ENCODE measurements at places on chromosomes 5 and 9.

DNA sequence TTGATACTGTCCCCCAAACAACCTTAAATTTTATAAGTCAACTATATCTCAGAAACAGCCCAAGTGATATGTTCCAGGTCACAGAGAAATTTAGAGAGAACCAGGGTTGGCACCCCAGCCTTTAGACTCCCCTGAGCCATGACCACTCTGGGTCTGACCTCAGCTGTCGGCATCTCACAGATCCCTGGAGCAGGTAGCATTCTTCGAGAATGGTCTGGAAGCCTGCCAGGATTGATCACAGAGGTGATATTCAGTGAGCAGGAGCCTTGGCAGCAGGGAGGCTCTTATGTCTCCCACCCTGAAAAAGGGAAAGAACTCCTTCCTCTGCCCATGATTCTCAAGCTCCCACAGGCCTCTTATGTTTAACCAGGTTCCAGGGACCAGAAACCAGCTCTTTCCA is 58.2 kb downstream of the PLK2 start:
- no peak for DNase-seq

DNA sequence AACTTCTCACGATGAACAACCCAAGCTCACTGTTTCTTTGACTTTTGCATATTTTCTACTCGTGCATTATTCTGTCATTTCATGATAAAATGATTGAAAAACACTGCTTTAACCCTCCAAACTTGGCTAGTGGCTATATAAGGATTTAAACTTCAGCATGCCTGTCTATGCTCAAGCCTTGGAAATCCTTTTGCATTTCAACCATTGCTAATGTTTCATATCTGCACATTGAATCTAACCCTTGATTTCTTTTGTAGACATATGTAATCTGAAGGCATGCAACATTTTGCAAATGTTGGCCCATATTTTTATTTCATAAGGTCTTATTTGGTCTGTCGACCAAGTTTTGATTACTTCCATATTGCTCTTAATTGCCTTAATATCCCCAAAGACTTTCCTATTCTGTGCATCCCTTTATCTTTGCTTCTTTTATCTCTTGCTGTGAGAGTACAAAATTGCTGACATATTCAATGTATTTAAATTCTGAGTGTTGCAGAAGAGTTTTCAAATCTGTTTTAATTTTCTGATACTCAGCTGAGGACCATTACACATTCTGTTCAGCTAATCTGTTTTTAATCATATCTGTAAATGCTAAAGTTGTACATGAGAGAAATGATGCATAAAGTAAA is 403.7 kb upstream of the ZNF608 start:
- no peak for DNase-seq

DNA sequence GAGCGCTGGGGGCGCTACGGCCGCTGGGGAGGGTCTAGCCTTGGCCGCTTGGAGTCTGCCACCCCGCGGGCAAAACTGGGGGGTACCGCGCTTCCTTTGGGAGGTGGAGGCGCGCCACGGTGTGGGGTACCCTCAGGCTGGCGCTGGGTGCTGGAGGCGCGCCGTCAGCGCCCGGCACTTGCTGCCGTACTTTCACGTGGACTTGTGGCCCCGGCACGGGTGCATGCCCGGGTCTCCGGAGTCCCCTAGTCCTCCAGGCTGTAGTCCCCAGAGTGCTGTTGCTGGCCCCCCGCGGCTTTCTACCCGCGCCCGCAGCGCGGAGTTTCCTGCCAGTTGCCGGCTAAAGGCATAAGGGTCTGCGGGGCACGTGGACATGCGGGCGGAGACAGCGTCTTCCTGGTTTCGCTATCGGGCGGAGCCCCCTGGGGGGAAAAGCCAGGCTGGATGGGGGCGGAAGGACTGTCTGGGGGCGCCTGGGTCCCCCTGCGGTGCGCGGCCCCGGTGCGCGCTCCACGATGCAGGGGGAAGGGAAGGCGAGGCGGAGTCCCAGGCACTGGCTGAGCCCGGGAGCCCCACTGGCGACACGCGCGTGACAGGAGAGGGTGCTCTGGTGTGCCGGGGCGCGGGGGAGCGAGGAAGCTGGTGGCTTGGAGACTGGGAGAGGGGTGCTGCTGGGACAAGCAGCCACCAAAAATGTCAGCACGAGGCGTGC is 666 bp downstream of the PPARGC1B start:
- DNase-seq, result peak; percentile 39

- no peak for DNase-seq
Measured at GRCh38 chr9:93336720-93337119, 114.8 kb upstream of the FAM120A start.

GRCh38 chr5:106306313-106307028 is 1364.3 kb downstream of the EFNA5 start:
- no peak for DNase-seq

DNA sequence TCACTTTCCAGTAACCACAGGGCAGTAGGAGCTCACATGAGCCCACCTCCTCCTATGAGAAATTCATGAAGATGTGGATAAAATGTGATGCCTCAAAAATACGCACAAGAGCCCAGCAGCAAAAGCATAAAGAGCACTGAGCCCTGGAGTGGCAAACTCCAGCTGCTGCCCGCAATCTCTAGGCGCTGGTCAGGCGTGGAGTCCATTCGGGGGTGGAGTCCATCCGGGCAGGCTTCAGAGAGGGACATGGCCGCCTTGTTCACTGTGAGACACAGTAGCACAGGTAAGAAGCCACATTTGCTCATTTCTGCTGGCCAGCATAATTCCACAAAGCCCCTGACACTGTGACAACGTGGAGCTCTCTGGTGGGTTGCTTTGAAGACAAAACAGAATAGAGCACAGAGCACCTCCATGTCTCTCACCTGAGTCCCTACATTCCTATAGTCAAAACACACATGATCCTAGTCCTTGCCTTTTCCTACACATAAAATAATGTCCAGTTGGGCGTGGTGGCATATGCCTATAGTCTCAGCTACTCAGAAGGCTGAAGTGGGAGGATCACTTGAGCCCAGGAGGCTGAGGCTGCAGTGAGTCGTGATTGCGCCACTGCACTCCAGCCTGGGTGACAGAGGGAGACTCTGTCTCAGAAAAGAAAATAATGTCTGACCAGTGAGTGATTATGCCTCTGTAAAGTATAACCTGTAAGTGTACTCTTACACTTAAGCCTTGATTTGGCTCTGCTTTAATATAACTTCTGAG is 365.2 kb downstream of the GADD45G start:
- no peak for DNase-seq

DNA sequence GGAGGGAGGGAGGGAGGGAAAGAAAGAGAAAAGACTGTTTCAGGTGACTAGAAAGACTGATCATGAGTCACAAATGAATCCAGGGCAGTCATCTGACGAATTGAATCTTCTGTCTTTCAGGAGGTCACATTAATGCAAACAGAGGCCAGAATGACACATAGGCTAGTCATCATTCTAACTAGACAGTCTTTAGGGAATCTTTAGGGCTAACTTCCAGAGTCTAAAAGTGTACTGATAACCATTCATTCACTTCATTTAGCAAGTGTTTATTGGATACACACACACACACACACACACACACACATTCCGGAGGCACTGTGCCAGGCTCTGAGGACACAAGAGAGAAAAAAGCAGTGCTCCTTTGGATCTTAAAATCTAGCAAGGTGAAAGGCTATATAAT is 156.7 kb downstream of the EBF1 start:
- DNase-seq, result no peak

DNA sequence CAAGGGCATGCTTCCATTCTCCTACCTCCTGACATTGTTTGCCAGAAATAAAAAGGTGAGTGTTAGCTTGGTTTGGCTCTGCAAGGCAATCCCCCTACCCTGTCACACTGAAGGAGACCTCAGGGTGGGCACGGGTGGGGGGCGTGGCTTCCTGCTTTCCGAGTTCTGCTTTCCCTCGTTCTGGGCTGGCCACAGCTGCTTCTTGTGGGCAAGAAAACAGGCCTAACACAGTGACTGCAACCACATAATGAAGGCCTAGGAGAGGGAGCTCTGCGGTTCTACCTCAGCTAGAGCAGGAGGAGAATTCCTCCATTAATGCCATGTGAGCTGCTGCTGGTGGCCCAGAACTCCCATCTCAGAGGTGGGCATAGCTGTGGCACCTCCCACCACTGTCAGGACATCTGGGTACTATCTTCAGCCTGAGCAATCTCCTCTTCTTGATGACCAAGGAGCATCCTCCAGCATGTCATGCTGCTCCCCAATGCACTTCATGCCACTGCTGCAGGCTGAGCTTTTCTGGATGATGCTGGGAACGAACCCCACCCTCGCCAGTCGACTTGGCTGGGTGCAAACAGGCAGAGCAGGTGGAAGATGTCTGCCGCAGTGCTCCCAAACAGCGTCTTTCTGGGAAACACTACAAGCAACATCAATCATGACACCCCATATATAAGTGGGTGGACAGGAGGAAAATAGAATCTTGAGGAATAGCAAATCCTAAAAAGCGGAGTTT is 139.5 kb upstream of the RAPGEF1 start:
- DNase-seq, result no peak

DNA sequence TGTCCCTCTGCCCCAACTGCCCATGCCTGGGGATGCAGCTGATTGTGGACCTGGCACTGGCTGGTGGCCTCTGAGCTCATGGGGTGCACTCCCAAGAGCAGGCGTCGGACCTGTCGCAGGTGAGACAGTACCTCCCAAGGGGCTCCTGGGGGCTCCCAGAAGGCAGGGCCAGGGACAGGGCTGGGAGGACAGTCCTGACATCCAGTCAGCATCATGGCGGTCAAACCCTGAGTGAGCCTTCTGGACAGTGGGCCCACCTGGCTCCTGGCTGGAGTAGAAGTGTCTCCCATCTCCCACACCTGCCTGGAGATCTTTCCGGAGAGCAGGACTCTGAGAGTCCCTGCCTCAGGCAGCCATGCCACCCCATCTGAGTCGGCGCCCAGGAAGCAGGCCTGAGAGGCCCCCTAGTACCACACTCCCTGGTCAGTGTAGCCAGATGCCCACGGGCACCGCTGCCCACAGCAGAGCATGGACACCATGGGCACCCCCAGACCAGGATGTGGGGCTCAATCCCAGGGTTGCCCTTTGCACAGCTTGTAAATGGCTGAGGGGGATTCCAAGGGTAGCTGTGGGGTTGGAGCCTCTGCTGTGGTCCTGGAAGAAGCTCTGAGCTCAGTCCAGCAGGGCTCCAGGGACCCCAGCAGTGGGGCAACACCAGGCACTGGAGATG is 6.6 kb downstream of the LCN9 start:
- no peak for DNase-seq

GRCh38 chr9:14094491-14094890 is 219.4 kb downstream of the NFIB start:
- DNase-seq, result no peak

GRCh38 chr9:72914750-72915149 is 38.1 kb downstream of the ALDH1A1 start:
- DNase-seq, result no peak

DNA sequence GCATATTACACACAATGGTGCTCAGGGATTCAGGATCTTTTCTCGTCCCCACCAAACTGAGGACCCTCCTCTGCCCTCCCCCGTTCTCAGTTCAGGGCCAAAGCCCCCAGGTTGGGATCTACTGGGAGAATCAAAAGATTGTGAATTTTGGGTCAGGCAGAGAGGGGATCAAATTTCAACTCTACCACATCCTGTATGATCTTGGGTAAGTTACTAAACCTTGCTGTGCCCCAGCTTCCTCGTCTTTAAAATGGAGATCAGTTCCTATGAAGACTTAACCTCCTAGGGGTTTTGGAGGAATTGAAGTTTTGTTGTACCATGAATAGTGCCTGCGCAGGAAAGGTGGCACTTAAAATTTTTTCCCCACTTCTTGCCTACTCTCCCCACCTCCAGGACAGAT is 62.4 kb downstream of the RAI14 start:
- no peak for DNase-seq

DNA sequence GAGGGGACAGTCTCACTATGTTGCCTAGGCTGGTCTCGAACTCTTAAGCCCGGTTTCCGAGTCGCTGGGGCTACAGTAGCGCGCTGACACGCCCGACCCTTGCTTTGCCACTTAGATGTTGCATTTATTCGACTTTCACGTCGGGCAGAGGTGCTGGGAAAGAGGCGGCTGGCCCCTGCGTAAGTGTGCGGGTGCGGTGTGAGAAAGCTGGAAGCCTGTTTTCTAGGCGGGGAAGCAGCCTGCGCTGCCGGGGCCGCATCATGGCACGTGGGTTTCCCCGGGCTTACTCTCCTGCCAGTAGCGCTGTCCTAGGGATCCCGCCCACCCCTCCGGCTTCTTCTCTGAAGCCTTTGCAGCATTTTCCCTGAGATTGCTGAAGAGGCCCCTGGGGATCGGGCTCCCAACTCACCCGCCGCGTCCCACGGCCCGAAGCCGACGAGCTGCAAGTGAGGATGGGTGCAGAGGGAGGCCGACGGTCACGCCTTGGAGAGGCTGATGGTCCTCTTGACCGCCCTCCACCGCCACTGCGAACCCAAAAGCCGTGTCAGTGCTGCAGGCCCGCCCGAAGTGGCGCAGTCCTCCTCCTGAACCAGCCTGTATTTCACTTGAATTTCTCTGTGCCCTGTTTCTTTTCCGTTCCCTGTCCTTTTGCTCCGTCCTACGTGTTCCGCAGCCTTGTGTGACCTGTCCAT is 5.8 kb upstream of the TRIM41 start:
- DNase-seq, result peak; percentile 60

- DNase-seq, result no peak
Measured at GRCh38 chr5:150162142-150162513, 4.5 kb upstream of the CDX1 start.

GRCh38 chr5:158727771-158728311 is 371.9 kb downstream of the EBF1 start:
- DNase-seq, result no peak

- no peak for DNase-seq
Measured at GRCh38 chr9:90891308-90892040, 89.9 kb downstream of the SYK start.

DNA sequence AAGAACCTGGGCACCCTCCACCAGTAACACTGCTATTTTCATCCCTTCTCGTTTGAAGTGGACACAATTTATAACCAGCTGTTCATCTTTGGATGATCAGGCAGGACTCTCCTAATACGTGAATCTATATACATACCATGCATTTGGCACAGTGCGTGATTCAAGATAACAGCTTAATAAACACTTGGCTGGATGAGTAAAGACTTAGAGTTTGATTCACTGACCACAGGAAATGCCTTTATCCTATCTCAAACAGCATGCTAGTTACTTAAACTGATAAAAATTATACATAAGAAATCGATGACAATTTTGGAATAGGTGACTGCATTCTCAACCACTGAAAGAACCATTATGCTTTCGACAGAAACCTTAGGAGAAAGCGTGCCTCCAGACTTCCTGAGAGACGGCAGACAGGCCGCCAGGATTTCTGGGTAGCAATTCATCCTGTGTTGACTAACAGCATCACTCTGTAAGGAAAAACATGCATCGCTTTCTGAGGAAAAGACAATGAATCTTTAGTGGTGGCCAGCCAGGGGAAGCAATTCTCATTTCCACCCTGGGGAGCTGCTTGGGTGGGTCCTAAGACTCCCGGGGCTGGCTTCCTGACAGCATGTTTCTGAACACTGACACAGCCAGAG is 9.7 kb downstream of the MRPL36 start:
- no peak for DNase-seq

Data from T-helper 2 cell treated with Interferon-gamma antibody and Interleukin-4, amounts not matched to agents 5 μg/mL and 100 μg/mL, for 36 hours (primary cell).